ENCODE measurements at places on chromosomes 3 and 15.

DNA sequence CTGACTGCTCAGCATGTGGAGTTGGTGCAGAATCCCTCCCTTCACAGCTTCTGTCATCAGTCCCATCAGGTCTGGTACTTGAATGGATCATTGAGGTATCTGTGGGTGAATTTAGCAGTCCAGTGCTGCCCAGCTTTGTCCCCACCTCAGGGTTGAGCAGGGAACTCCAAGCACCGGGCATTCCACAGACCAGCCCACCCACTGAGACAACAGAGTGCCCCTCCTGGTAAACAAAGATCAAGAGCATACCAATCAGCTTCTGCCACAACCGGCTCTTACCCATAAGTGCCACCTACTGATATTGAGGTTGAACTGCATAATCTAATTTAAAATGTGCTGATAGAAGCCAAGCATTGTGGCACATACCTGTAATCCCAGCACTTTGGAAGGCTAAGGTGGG, 57.1 kb upstream of the FXR1 start:
- peak; percentile 21 for DNase-seq

GRCh38 chr3:129040039-129040336, 20.6 kb upstream of the GP9 start:
- no peak for DNase-seq

DNA sequence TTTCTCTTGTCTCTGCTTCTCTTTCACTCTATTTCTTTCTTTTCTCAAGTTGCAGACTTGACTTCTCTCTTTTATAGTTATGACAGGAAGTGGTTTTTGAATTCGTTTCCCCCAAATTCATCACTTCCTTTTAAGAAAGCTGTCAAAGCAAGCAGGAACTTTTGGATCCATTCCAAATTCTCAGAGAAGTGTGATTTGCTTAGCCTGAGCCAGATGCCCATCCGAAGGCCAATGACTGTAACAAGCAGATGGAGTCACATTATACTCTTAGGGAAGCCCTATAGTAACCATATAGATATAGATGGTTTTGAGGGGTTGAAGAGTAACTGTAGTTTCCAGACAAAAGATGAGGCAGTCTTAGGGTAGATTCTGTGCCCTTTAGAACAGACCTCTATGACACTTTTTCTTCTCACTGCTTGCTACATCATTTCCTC, 592.0 kb upstream of the KCNMB2 start:
- no peak for DNase-seq

DNA sequence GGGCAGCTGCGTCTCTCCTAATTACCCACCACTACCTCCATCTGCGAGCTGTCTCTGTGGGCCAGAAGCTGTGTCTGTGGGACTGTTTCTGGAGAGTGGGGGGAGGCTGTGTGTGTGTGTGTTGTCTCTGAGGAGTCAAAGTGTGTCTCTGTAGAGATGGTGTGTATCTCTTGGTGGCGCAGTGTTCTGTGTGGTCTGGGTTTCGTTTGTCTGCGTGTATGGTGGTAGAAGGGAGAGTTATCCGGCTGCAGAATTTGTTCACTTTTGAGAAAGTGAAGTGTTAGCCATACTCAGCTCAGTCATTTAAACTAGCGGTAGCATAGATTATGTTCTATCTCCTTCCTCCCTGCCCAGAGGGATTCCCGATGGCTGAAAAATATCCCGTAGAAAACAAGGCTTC, 2.2 kb downstream of the MYRIP start:
- no peak for DNase-seq

DNA sequence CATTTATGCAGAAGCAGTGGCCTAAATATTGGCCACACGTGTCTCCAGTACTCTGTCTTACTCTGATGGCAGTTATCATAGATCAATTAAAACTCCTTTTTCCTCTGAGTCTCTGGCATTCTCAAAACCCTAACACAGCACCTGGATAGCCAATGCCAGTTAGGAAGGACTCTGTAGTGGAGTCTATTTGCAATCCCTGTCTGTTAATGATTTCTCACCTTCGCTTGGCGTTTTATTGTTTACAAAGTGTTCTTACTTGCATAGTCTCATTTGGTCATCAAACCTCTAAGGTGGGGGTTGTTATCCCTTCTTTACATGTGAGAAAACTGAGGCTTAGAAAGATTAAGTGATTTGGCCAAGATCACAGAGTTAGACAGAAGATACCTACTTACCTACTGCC, 258.8 kb downstream of the IL5RA start:
- peak; percentile 54 for DNase-seq

- DNase-seq = no peak
Observed at GRCh38 chr3:45409921-45410320, 21.5 kb downstream of the LARS2 start.

DNA sequence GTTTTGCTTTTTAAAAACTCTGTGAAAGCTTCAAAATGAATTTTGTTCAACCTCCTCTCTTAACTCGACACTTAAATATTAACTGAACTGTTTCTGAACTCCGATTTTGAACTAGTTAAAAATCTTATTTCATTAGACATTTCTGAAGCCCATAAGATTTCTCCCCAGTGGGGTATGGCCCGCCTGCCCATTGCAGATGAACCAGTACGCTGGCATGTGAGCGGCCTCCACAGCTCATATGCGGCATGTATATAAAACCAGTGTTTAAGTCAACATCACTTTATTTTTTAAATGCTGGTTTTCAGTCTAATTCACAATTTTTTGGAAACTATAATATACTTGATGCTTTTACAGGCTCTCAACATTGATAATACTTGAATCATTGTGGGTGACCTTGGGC, 50.2 kb downstream of the CPN2 start:
- no peak for DNase-seq

GRCh38 chr3:44883213-44883955, 9.0 kb downstream of the TGM4 start:
- DNase-seq = no peak

GRCh38 chr3:46711760-46712159, 5.9 kb downstream of the PRSS50 start:
- no peak for DNase-seq

- no peak for DNase-seq
Observed at GRCh38 chr15:57881361-57881760, 174.8 kb downstream of the POLR2M start.

GRCh38 chr3:16884748-16885592, at the start of gene PLCL2:
Gene PLCL2 (plus strand): TSS chr3:16884955. CDS start chr3:16885040, 85 bp downstream.
- DNase-seq = peak; percentile 36

DNA sequence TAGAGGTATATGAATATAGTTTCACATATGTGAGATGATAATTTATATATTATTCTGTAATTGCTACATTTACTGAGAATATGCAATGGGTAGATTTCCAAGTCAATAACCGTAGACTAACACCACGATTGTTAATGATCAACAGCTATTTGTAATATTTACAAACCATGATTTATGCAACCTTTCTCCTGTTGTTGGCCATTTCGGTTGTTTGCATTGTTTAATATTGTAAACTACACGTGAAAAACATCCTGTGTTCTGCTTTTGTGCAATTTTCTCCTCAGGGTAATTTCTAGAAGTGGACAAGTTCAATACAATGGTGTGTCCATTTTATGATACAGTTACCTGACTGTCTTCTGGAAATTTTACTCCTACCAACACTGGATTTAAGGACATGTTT, 29.3 kb upstream of the RAB11A start:
- no peak for DNase-seq

- DNase-seq = no peak
Observed at GRCh38 chr3:142777927-142778326, 54.1 kb downstream of the TRPC1 start.

GRCh38 chr3:161586556-161587235, 90.1 kb downstream of the OTOL1 start:
- DNase-seq = no peak

GRCh38 chr3:149393345-149394160, 16.1 kb upstream of the TM4SF1 start:
- peak; percentile 86 for DNase-seq

DNA sequence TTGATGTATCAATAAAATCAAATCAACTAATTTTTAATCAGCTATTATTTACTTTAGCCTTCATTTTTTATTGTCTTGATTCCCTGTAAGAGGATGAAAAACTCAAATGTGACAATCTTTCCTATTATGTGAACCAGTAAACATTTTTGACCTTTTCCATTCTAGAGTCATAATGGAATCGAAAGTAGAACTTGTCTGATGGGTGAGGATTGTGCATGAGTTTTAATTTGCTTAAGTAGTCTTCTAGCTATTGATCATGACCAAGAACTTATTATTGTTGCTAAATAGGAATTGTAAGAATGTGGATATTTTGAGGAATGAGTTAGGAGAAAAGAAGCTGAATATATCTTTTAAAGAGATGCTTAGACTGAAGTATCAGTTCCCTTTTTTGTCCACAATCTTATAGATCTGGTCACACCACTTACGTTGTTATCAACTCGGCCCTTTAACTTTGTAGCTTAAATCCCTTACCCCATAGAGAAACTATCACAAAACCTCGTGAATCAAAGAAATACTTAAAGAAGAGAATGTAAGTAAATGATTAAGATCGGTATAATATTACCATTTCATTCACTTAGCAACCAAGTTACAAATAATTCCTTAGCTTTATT, 147.3 kb downstream of the TP63 start:
- no peak for DNase-seq

Measured in DMS53 (cell line).